Astrocyte (in vitro differentiated cells and primary cell): ENCODE measurements at places on chromosomes 12 and 14.

- no peak for DNase-seq
These were observed 285.8 kb downstream of the NUAK1 start for GRCh38 chr12:105852951-105853350.

DNA sequence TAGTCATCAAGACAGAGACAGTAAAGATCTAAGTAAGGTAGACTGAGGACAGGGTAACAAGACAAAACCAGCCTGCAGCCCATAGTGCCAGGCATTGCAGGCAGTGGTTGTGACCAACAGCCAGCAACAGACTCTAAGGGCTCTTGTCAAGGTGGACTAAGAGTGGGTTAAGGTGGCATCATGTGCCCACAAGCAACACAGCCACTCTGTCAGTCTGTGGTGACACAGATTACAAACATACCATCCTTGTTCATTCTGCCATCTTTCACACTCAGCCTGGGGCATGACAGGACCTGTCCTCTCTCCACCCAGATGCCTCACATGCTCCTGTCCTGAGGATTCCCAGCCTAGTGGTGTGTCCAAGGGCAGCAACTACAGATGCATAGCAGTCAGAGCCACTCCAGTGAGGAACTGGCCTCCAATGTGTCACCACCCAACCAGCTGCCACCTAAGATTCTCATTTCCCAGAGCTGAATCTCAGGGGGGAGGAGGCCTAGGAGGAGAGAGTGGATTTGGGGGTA lies 28.3 kb downstream of the VDR start:
- DNase-seq, result no peak

DNA sequence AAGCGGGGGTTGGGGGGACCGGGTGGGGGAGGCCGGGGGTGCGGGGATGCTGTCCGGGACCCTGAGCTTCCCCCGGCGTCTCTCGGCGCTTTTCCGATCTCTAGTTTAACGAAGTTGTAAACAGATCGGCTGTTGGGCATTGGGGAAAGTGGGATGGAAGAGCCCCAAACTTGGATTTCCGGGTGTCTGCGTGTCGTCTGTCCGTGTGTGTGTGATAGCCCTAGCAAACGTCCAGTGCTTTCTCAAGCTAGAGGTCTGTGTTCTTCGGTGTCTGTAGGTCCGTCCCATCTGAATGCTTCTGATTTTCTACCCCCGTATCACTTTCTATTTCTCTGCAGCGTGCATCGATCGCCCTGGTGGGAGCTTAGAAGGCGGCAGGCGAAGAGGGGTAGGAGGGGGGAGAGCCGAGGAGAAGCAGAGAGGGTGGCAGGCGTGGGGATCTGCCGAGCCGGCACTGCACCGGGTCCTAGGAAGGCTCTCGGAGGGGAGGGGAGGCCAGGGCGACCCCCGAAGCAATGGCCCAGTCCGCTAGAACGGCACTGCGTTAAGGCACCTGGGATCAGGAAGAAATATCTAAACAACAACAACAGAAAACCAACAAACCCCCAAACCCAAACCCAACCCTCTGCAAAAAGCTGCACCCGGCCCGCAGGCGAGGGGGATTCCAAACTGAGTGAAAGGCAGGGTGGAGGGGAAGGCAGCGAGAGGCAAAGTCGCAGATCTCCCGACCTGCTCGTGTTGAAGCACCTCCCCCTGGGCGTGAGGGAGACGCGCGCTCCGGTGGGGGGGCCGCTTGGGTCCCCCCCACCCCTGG lies 1.0 kb downstream of the KCNA1 start:
- no peak for DNase-seq

DNA sequence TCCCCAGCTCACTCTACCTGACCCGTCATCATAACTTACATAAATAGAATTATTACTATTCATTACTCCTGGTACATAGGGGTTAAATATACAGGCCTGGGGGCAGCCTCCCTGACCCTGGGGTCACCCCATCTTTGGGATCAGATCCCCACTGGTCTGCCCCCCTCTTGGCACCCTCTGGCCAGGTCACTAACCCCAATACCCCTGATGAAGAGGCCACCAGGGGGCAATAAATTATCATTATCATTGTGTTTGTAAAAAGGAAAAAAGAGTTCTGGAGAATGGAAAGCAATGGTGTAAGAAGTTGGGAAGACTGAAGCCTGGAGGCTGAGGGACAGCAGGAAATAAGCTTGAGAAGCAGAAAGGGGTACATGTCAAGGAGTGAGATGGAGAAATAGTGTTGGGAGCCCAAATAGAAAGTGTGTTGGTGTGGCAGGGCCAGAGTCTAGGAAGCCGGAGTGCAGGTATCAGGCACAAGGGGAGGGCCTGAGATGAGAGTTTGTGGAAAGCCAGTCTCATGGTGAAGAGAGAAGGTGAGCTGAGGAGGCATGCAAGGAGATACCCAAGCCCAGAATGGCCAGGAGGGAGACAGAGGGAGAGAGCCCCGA lies 6.1 kb upstream of the AAAS start:
- DNase-seq, result no peak

GRCh38 chr12:117695956-117696355 lies 272.8 kb downstream of the KSR2 start:
- DNase-seq, result no peak

GRCh38 chr12:108622421-108622820 lies 11.3 kb downstream of the SELPLG start:
- DNase-seq, result no peak

- DNase-seq, result no peak
These were observed 11.5 kb downstream of the ZFP36L1 start for GRCh38 chr14:68781161-68782021.

DNA sequence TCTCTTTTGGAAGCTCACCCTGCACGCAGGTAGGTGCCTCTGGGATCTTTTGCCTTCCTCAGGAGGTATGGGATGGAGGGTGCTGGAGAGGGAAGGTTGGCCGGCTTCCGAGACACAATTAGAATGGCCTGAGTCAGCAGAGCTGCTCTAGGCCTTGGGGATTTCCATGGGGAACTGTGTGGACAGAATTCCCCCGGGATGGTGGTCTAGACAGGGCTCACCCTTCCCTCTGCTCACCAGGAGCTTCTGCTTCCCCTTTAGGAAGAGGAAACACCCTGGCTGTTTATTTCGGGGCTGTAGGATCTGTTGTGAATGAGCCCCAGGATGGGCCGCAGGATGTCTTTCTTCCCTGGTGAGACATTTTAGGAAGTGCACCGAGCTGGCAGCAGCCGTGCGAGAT lies 43.7 kb upstream of the TMED10 start:
- no peak for DNase-seq

DNA sequence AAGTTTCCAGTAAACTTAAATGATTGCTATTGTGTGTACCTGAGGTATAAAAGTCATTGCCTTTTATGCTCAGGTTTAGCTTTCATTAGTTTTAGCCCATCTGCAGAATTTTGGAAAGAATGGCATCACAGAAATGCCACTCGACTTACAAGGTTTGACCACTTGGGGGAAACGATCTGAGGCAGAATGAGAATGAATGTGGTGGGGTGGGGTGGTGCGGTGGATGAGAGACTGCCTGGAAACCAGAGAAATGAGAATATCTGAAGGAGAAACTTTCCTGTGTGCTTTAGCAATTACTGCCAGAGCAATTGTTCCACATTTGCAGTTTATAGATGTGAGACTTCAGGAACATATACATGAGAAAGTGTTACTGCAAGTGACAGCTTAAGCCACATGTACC lies 225.4 kb upstream of the PDE3A start:
- DNase-seq, result no peak

GRCh38 chr14:68263563-68264259 lies 444.1 kb downstream of the RAD51B start:
- DNase-seq, result no peak

GRCh38 chr12:4779749-4780148 lies 59.5 kb downstream of the GALNT8 start:
- DNase-seq, result no peak
